ENCODE measurements at places on chromosomes 6 and 20.
A peak's percentile ranks its signal among the peaks of the same experiment; 100 is the strongest.

- peak; percentile 50 for DNase-seq
Observed at GRCh38 chr6:41531591-41532582, 14.3 kb upstream of the FOXP4 start.

DNA sequence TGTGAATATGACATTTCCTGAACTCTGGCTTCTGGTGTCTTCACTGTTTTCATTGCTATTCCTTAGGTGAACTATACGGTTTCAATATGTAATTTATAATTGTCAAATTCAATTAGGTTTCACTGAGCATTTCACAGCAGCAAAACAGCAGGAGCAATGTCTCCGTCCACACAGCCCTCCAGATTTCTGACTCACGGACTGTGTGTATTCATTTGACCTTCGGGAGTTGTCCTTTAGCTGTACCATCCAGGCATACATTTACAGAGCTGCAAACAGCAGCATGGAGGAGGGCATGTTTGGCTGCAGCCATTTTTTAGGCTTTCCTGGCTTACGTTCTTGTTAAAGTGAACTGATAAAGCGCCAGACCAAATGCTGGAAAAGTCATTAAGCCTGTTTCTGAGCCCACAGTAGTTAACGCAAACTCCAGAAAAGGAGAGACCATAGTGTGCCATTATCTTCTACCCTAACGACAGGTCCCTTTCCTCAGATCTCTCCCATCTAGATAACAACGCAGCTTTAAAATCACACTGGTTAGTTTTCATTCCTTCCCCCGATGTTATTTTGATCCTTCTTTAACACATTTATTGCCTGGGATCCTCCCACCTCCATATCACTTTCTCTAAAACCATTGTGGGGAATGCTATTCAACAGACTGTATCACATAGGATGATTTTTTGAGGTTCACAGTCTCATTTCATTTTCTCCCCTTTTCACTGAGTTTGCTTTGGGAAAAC, 18.3 kb downstream of the FOXC1 start:
- no peak for DNase-seq

GRCh38 chr6:169411722-169412121, 158.1 kb upstream of the THBS2 start:
- DNase-seq = no peak

DNA sequence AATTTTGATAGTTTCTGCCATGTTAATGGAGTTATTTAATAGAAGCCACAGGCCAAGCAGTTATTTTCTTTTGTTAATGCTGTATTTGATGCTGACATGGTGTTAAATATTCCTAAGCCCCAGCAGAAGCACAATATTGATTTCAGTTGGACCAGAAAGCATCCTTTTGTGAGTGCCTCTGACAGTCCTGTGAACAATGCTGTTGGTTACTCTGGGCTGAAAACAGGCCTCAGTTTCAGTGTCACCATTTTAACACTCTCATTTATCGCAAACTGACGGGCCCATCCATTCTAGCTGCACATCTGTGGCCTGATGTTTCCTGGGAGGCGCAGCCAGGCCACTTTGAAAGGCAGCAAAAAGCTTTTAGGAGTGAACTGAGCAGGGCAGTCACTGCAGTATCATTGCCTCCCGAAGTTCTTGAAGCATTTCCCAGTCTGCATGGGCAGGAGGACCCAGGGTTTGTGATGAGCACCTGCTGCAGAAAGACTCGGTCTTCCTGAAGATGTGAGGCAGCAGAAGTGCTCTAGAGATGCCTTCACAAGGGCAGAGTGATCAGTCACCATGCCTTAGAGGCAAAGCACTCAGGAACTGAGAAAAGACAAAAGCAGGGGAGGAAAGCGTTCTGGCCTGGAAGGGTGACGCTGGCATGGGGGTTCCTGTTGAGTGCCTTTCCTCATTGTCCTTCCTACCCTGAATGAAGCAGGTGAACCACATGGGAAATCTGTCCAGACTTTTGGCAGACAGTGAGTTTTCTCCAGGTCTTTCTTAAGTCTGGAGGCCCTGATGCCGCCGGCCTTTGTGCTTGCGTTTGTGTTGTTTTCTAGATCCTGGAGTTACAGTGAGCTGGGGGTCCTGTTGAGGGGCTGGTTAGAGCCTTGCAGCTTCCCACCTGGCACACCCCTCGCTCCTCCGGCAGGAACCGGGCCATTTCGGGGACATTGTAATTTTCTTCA, 74.0 kb downstream of the ZDHHC14 start:
- no peak for DNase-seq

DNA sequence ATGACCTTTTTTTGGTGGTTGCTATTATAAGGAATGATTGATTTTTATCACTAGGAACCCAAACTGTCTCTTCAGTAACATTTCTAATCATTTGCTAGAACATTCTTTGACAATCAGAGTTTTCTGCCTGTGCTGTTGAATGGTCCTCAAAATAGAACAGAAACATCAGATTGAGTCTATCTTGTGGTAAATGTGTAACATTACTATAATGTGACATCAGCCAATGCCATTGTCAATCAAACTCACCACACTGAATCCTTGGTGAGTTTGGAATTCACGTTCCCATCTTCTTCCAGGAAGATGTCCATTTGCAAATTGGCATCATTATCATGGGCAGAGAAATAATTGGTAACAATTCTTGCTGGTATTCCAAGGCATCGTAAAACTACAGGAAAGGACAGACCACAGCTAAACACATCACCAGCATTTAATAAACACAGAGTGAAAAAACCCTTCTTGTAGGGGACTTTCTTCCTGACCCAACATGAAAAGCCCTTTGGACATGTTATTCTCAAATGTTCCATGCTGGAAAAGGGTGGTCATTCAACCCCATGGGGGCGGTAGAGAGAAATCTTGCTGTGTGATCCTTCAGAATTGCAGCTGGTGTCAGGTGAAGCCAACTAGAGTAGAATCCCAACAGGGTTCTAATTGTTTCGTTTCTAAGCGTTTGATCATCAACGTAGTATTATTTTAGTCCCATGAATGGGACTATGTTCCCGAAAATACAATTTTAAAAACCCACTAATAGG, 98.5 kb downstream of the F13A1 start:
- DNase-seq = no peak
